Activated CD8-positive, alpha-beta memory T cell treated with anti-CD3 and anti-CD28 coated beads for 1 hour (primary cell): ENCODE measurements at places on chromosomes 11 and 22.

- no peak for DNase-seq
These were observed 11.7 kb upstream of the HTATIP2 start for GRCh38 chr11:20351751-20352262.

GRCh38 chr11:63404161-63404935 lies 34.8 kb downstream of the SLC22A9 start:
- DNase-seq = no peak

- DNase-seq = no peak
These were observed 20.2 kb downstream of the BPIFC start for GRCh38 chr22:32444068-32444467.

DNA sequence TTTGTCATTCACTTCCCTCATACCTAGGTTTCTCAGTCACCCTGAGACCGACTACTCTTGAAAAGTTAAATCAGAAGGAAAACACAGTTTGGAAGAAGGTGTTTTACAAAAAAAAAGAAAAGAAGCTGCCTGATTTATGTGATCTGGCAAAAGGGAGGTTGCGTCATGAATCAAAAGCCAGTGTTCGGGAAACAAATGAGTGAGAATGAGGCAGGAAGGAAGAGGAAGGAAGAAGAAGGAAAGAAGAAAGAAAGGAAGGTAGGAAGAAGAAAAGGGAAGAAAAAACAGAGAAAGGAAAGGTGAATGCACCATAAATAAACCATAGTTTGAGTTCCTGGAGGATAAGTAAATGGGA lies 314.6 kb downstream of the BLID start:
- DNase-seq = no peak

DNA sequence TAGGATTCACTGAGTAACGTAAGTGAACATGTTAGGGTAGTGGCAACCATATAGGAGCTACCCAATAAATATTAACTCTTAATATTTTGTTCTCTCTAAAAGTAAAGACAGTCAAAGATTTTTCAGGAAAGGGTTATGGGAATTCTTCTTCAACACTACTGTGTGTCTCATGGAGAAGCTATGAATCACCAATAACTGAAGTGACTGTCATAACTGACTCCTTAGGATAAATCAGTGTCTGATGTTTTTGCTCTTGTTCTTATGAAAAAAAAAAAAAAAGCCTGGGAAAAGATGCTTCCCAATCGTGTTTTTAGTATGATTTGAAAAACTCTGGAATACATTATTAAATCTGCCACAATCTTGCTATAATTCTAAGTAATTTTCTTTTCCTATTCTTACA lies 111.2 kb upstream of the CEP126 start:
- no peak for DNase-seq

- DNase-seq = no peak
These were observed 155.5 kb upstream of the DDI1 start for GRCh38 chr11:103880968-103881367.

DNA sequence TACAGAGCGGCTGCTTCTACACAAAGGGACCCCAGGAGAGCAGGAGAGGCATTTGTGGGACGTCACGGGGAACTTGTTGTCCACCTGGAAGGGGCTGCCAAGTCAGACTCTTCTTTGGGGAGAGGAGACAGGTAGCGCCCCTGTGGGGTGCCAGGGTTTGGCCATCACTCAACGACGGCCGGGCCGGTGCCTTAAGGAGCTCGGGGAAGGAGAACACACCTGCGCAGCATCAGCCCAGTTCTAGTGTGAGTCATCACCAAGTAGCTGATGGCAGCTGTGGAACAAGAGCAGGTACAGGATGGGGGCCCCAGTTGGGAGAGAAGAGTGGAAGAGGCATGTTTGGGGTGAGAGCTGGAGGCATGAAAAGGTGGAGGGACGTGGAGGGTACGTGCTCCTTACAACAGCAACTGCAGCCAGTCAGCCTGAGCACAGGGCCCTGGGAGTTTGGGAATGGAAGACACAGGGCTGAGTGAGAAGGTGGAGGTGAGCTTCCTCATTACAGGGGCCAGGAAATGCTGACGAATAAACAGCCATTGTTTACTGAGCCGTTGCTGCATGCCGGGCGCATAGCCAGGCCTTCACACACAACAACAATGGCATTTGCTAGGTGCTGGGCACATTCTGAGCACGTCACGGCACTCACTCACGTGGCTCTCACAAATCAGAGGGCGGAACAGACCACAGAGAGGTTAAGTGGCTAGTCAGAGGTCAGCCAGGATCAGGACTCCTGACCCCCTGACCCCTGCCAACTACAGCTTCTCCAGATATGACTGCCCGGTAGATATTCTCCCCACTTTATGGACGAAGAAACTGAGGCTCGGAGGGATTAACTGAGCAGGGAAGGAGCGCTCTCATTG lies 29.1 kb upstream of the TP53I11 start:
- DNase-seq = no peak

DNA sequence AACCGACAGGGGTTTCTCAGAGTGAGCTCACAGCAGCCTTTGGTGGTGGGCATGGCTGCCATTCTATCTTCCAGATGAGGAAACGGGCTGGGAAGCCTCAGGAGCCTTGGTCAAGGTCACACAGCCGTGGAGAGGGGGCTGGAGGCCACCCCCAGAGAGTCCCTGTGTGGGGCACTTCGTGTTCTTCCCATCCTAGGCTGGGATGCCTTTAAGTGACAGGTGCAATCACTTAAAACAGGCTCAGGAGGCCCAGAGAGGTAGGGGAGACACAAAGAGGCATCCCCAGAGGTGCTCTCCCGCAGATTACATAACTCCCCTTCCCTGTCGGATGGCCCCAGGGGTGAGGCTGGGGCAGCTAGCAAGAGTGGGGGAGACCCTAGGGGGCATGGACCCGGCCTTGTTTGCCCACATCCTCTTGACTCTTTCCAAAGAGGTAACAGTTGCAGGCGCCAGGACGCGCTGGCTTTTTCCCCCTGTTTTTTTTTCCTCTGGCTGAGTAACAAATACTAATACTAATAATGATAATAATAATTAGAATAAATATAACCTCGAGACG lies 17.5 kb upstream of the SHISAL1 start:
- no peak for DNase-seq

DNA sequence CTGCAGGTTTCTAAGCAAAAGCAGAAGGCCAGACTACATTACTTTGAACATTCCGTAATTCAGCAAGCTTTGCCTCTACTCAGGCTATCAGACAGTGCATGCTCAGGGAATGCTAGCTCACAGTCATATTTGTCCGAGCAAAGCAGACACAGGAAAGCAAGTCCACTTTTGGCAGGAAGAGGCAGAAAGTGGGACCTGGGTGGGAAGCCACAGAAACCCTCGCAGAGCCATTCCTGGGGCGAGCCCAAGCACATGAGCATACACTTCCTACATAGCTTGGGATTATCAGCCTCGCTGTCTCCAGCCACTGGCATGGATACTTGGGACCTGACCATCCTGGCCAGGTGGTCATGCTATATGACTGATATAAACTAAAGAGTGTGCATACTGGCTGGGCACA lies 113.3 kb downstream of the TRIM29 start:
- no peak for DNase-seq

DNA sequence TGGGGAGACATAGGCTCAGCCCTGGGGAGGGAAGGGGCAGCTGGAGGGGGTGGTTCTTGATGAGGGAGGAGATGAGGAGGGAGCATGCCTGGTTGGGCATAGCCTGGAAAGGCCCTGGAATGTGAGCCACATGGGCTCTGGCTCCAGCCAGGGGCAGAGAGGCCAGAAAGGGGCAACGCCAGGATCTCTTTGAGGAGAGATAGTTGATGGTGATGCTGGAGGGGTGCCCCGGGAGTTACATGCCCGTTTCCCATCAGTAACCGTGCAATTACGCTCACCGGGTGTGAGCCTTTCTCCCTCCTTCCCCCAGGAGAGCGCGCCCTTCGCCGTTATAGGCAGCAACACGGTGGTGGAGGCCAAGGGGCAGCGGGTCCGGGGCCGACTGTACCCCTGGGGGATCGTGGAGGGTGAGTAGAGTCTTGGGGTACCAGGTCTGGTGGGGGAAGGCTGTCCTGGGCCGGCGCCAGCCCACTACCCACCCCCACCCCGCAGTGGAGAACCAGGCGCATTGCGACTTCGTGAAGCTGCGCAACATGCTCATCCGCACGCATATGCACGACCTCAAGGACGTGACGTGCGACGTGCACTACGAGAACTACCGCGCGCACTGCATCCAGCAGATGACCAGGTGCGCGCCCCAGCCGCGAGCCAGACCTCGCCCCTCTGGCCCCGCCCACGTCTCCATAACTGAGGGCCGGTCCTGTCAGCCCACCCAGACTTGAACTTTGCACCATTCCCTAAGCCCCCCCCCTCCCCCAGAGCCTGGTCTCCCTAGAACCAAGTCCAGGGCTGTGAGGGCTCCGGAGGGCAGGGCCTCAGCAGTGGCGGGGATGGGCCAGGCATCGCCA lies 1.8 kb upstream of the GP1BB start:
- DNase-seq = no peak

- no peak for DNase-seq
These were observed 90.3 kb downstream of the PAX6 start for GRCh38 chr11:31720671-31721365.

DNA sequence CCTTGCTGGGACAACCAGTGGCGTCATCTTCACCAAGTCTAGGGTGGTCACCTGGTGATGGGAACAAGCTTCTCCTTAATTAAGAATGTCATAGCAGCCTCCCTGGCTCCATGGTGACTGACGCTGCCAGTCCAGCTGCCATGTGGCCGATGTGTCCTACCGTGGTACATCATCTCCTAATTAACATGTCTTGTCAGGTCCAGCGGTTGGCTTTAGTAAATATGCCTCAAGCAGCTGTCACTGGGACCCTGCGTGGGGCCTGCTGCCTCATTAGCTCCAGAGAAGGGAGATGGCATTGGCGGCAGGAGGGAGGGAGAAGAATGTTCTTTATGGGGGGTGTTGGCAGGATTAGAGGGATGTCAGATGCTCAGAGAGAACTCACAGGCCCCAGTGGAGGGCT lies 271.9 kb downstream of the ST3GAL4 start:
- no peak for DNase-seq

DNA sequence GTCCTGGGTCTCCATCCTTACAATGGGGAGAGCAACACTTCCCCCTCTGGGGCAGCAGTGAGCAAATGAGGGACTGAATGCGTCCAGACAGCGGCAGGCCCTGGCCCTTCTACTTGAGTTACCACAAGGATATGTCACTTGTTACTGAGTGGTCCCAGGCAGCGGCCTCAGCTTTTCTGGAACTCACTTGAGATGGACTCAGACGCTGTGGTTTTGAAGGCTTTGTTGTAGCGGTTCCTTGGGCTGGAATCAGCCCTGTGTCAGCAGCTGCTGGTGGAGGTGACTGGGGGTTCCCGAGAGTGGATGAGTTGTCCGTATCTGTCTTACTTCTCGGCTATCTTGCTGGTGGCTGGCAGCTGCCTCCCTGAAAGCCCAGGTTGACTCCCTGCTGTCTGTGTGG lies 77.0 kb downstream of the MICAL2 start:
- DNase-seq = no peak

GRCh38 chr11:31810779-31811647 lies at the start of gene PAX6:
TSS of gene PAX6 (minus strand) at chr11:31811322. CDS start at chr11:31806411, 4,911 bp downstream.
- DNase-seq = no peak

GRCh38 chr11:93329936-93330445 lies 551 bp upstream of the DEUP1 start:
- DNase-seq = no peak

GRCh38 chr11:14359501-14360031 lies 583 bp upstream of the RRAS2 start:
- no peak for DNase-seq

GRCh38 chr11:76786016-76786415 lies 2.9 kb downstream of the TSKU start:
- DNase-seq = no peak

GRCh38 chr11:62554387-62555167 lies 8.0 kb upstream of the AHNAK start:
- DNase-seq = no peak

DNA sequence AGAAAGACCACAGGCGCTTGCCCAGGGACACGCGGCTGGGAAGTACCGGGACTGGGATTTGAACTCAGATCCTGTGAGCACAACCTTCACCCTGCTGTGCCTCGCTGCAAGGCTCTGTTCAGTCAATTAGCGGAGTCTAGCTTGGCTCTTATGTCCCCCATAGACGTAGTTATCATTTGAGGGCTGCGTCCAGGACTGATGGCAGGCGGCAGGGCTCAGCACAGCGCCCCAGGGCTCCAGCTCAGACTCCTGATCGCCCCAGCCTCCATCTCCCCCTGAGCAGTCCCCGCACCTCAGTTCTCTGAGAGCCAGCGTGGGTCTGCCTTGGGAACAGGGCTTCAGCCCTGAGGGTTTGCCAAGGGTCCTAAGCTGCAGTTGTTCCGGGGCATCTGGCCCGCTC lies 19.8 kb downstream of the MRGPRG start:
- DNase-seq = no peak

- no peak for DNase-seq
These were observed 337.6 kb downstream of the CTTN start for GRCh38 chr11:70735976-70736375.

GRCh38 chr11:106988151-106989077 lies 29.9 kb downstream of the GUCY1A2 start:
- no peak for DNase-seq

DNA sequence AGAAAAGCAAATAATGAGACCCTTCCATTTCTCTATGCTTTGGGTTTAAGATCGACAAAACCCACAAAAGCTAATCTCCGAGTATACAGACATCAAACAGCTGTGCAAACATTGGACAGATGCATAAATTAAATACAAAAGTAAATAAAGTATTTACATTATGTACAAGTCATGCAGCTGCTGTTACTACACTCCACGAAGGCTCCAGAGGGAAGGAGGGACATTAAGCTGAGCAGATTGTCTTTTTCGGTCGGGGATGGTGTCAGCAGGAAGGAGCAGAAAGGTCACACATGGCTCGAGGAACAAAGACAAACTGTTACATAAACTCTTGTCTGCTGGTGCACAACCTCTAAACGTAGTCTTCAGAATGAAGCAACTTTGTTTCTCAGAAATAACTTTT lies 88.8 kb upstream of the BARX2 start:
- DNase-seq = no peak

GRCh38 chr22:48824712-48825651 lies 1002.7 kb downstream of the BRD1 start:
- no peak for DNase-seq

- DNase-seq = no peak
These were observed 327.0 kb upstream of the CCDC90B start for GRCh38 chr11:83612891-83613766.

DNA sequence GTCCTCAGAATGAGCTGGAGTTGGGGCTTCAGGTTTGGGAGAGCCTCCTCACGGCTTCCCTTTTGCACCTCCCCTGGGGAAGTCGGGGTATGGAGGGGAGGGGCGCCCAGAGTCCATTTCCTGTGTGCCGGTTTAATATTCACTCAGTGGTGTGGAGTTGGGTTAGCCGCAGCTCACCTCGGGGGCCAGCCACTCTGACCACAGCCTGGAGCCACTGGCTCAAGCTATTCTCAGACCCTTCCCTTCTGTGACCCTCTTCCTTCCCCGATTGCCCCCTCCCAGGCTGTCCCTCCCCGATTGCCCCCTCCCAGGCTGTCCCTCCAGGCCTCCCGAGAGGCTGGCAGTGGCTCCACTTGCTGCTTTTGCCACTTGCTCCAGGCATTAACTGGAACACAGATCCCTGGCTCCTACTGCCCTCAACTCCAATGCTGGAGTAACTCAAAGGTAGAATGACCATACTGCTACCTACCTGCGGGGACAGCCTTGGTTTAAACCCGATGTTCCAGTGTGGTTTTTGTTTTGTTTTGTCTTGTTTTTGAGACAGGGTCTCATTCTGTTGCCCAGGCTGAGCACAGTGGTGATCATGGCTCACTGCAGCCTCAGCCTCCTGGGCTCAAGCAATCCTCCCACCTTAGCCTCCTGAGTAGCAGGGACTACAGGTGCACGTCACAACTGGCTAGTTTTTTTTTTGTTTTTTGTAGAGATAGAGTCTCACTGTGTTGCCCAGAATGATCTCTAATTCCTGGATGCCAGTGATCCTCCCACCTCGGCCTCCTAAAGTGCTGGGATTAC lies 29.3 kb downstream of the RPUSD4 start:
- DNase-seq = no peak

- no peak for DNase-seq
These were observed 83.9 kb downstream of the RRAS2 start for GRCh38 chr11:14275076-14275475.
